Pulmonary artery endothelial cell (primary cell): ENCODE measurements at places on chromosomes 2 and 18. TPM values are rescaled to one million over a fixed set of nuclear protein-coding genes. Genes with fewer than 3 reads are reported as not detected.

The FOXD4L1 gene
- total RNA-seq: 0.07 and 0.11 TPM in 2 replicates

The GPR39 gene
- 0.04 TPM in 1 of 2 replicates, not detected in the other for total RNA-seq

The LRRTM4 gene
- total RNA-seq: not detected in 2 replicates

The SLC9A4 gene
- total RNA-seq: not detected in 2 replicates

The SCYGR8 gene
- total RNA-seq: not detected in 2 replicates

The LTBP1 gene
- 41.9 and 109 TPM in 2 replicates for total RNA-seq

The C2orf81 gene
- 0.13 and 0.28 TPM in 2 replicates for total RNA-seq

The ALKAL2 gene
- total RNA-seq: not detected in 2 replicates

The PIEZO2 gene
- 15.2 and 63.7 TPM in 2 replicates for total RNA-seq

The C1GALT1C1L gene
- total RNA-seq: 0.18 and 0.20 TPM in 2 replicates

The TTC39C gene
- total RNA-seq: 3.2 and 7.3 TPM in 2 replicates

The TBR1 gene
- total RNA-seq: 0.04 and 0.07 TPM in 2 replicates

The CRYGC gene
- total RNA-seq: not detected in 2 replicates

The NFATC1 gene
- 4.5 and 6.4 TPM in 2 replicates for total RNA-seq

The MOB4 gene
- total RNA-seq: 36.6 and 43.8 TPM in 2 replicates

The NETO1 gene
- not detected in 2 replicates for total RNA-seq

The IMMT gene
- 67.0 and 68.9 TPM in 2 replicates for total RNA-seq

The RNF25 gene
- total RNA-seq: 31.6 and 43.2 TPM in 2 replicates

The MAP3K19 gene
- not detected in 2 replicates for total RNA-seq

The CDCA7 gene
- total RNA-seq: 8.8 and 16.7 TPM in 2 replicates

The NRBP1 gene
- 122 and 137 TPM in 2 replicates for total RNA-seq

The L3MBTL4 gene
- total RNA-seq: under 0.01 and 0.04 TPM in 2 replicates

The ELOA2 gene
- not detected in 2 replicates for total RNA-seq

The SPHKAP gene
- not detected in 2 replicates for total RNA-seq

The RAB31 gene
- 30.8 and 32.7 TPM in 2 replicates for total RNA-seq

The ELAC1 gene
- 5.7 and 6.5 TPM in 2 replicates for total RNA-seq

The MLPH gene
- not detected in 2 replicates for total RNA-seq

The ALPI gene
- not detected in 2 replicates for total RNA-seq

The ALPG gene
- not detected in 2 replicates for total RNA-seq

The RGPD5 gene
- total RNA-seq: 16.5 and 18.4 TPM in 2 replicates

The CRIM1 gene
- total RNA-seq: 790 and 1,031 TPM in 2 replicates

The FEV gene
- not detected in 2 replicates for total RNA-seq

The SLC16A14 gene
- total RNA-seq: 0.21 and 0.26 TPM in 2 replicates

The NEU2 gene
- not detected in 2 replicates for total RNA-seq

The ZNF521 gene
- total RNA-seq: 55.6 and 64.3 TPM in 2 replicates

The C2orf15 gene
- total RNA-seq: 0.07 and 0.28 TPM in 2 replicates

The CENPA gene
- 14.2 and 28.3 TPM in 2 replicates for total RNA-seq

The CNGA3 gene
- not detected in 2 replicates for total RNA-seq

The CD207 gene
- total RNA-seq: not detected in 2 replicates

The ANKRD30BL gene
- not detected in 2 replicates for total RNA-seq

The HDHD2 gene
- 11.6 and 17.7 TPM in 2 replicates for total RNA-seq

The STAT4 gene
- 0.13 and 0.56 TPM in 2 replicates for total RNA-seq
